ENCODE measurements at places on chromosomes 3 and 15.

DNA sequence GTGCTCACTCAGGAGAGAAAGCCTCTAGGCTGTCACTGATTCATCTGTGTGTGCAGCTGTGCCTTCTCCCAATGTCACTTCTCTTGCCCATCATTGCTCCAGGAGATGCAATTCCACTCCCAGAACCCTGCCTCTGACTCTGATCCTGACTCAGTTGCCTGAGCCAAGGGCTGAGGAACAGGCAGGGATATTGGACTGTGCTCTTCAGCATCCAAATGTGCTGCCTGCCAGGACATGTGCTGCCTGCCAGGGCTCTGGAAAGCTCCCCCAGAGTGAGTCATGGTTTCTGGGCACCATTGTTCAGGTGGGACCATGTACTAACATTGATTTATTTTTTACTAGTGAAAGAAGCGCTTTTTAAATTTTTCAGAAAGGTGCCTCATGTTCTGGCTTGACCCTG is 71.0 kb downstream of the TRIM42 start:
- no peak overlapping the region for H3K27ac ChIP-seq
- no peak overlapping the region for H3K4me3 ChIP-seq
- H3K27me3 ChIP-seq: no peaks in the 10 kb centered on the region
- no peaks in the 10 kb centered on the region for H3K4me1 ChIP-seq
- DNase-seq: no peak

DNA sequence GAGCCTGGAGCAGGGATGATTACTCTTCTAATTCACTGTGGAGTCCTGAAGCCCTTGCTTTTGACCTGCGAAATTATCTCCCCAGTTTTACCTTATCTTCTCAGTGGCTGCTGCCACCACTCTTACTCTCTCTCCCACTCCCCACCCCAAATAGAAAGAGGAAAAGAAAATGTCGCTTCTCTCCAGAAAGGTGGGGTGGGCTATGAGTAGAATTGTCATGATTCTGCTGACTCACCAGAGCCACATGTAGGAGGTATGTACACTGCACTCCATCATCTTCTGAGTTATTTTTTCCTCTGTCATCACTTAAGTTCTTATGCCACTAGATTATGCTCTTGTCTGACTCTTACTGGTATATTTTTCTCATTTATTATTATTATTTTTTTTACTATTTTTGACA is 43.9 kb upstream of the TMEM158 start:
- no peaks in the 10 kb centered on the region for H3K4me1 ChIP-seq
- H3K27me3 ChIP-seq: no peaks in the 10 kb centered on the region
- no peak overlapping the region for H3K4me3 ChIP-seq
- DNase-seq: no peak

- no peaks in the 10 kb centered on the region for H3K36me3 ChIP-seq
- peak overlapping the region; percentile 70 for H3K27ac ChIP-seq
- no peaks in the 10 kb centered on the region for H3K27me3 ChIP-seq
- no peak for DNase-seq
- peaks cover 10% of the 10 kb centered on the region for H3K4me1 ChIP-seq
- H3K4me3 ChIP-seq: peak overlapping the region; percentile 83
Observed at GRCh38 chr3:10116138-10116460, 624 bp downstream of the BRK1 start.

- no peaks in the 10 kb centered on the region for H3K4me1 ChIP-seq
- H3K36me3 ChIP-seq: no peaks in the 10 kb centered on the region
- no peak overlapping the region for H3K4me3 ChIP-seq
- no peaks in the 10 kb centered on the region for H3K27me3 ChIP-seq
- DNase-seq: no peak
Observed at GRCh38 chr15:36525430-36525829, 54.0 kb upstream of the CDIN1 start.

GRCh38 chr3:68919000-68919399 is 13.3 kb downstream of the TAFA4 start:
- no peaks in the 10 kb centered on the region for H3K36me3 ChIP-seq
- no peaks in the 10 kb centered on the region for H3K27me3 ChIP-seq
- DNase-seq: no peak
- H3K27ac ChIP-seq: no peak overlapping the region
- H3K4me3 ChIP-seq: no peak overlapping the region

DNA sequence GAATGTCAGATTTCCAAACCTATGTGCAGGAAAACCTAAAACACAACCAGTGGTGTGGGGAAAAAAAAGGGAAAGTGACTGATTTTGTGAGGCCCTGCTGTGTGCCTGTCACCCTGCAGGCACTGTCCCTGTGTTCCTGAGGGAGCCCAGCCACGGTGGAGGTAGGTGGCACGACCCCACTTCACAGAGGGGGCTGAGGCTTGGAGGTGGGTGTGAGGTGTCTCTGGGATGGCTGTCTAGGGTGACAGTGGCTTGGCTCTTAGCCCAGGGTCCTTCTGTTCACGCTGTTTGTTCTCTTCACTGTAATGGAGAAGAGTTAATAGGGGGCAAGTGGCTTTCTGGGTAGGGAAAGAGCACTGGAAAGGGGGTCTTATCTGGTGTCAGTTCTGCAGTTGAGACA is 22.6 kb downstream of the RASGRF1 start:
- H3K27me3 ChIP-seq: no peaks in the 10 kb centered on the region
- no peaks in the 10 kb centered on the region for H3K4me1 ChIP-seq
- no peak for DNase-seq
- no peak overlapping the region for H3K4me3 ChIP-seq
- no peak overlapping the region for H3K27ac ChIP-seq

- DNase-seq: no peak
- no peak overlapping the region for H3K27ac ChIP-seq
- no peaks in the 10 kb centered on the region for H3K36me3 ChIP-seq
- H3K27me3 ChIP-seq: no peaks in the 10 kb centered on the region
- H3K4me3 ChIP-seq: no peak overlapping the region
- H3K4me1 ChIP-seq: no peaks in the 10 kb centered on the region
Observed at GRCh38 chr3:152349392-152349791, 80.7 kb downstream of the MBNL1 start.
